ENCODE measurements at places on chromosomes 6 and 20.

GRCh38 chr20:64106981-64107735, at the start of gene NPBWR2:
Gene NPBWR2 (minus strand): TSS chr20:64107565. CDS start chr20:64106831, 734 bp downstream.
- DNase-seq = no peak

- DNase-seq = peak; percentile 52
These were observed 108.9 kb upstream of the EMILIN3 start for GRCh38 chr20:41475503-41475902.

GRCh38 chr6:135014353-135014832, 40.2 kb downstream of the HBS1L start:
- no peak for DNase-seq

DNA sequence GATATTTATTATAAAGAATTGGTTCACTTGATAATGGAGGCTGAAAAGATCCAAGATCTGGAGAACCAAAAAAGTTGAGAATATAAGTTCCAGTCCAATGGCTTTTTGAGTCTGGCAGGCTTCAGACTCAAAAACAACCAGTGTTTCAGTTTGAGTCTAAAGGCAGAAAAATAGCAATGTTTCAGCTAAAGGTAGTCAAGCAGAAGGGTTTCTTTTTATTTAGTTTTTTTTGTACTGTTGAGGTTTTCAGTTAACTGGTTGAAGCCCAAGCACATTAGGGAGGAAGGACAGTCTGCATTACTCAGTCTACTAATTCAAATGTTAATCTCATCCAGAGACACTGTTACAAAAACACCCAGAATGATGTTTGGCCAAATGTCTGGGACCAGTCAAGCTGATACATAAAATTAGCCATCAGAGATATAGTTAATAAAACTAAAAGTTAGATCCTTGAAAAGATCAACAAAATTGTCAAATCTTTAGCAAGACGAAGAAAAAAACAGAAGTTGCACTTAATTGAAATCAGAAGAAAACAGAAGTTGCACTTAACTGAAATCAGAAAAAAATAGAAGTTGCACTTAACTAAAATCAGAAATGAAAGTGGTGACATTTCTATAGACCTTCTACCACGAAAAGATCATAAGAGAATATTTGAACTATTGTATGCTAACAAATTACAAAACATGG, 980.3 kb upstream of the FLRT3 start:
- DNase-seq = no peak

DNA sequence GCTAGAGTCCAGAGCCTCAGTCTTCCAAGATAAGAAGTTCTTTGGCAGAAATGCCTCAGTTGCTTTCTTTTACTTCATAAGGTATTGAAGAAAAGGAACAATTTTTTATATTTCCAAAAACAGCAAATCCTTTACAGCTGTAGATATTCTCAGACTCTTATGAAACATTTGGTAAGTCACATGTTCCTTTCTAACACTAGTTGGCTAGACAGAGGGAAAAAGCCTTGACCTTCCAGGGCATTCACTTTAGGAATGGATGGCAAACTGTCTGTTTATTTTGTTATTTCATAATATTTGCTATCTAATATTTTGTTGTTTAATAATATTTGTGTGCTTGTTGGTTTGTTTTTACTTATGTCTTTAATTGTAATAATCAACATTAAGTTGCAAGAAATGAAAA, 140.8 kb downstream of the PTPRK start:
- DNase-seq = no peak

GRCh38 chr20:47724396-47724795, 60.9 kb downstream of the SULF2 start:
- DNase-seq = no peak

GRCh38 chr6:62808565-62809293, 402.5 kb upstream of the FKBP1C start:
- DNase-seq = no peak

DNA sequence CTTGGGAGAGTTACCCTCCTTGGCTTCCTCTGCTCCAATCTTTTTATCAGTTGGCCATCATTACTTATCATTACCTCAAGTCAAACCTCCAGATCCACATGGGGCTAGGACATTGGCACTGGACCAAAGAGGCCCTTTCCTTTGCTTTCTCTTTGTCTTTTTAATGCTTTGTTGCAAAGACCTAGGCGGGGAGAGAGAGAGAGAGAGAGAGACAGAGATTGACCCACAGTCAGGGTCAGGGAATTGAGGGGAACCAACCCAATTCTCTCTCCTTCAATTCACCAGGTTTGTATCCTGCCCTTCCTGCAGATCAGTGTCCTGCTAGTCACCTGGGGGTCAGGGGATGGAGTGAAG, 3.5 kb upstream of the VEGFA start:
- DNase-seq = no peak

DNA sequence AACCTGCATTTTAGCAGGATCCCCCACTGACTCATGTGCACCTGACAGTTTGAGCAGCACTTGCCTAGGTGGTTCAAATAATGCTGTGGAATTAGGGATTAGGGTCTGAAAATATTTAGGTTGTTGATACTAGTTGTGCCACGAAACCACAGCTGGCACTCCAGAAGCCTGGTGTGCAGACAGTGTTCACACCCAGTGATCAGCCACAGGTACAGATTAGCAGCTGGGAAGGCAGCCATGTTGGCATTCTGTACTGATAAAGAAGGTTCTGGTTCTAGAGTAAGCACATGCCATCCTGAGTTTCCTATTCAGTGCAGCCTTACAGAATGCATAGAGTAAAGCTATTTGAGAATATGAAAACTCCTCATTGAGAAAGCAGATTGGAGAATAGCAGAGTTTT, 30.1 kb downstream of the TMEM74B start:
- no peak for DNase-seq

- DNase-seq = no peak
These were observed 111.8 kb upstream of the EXOC2 start for GRCh38 chr6:804771-805170.
